ENCODE measurements at places on chromosomes 11 and 22. TPM values are rescaled to one million over a fixed set of nuclear protein-coding genes. Genes with fewer than 3 reads are reported as not detected.

Gene ZNF280B
- not detected for polyA plus RNA-seq

Gene PLEKHA7
- 0.05 TPM for polyA plus RNA-seq

Gene MMP10
- polyA plus RNA-seq, result not detected

Gene IRAG1
- polyA plus RNA-seq, result 3.0 TPM

Gene SULT4A1
- polyA plus RNA-seq, result not detected

Gene C1QTNF4
- polyA plus RNA-seq, result not detected

Gene FAM180B
- polyA plus RNA-seq, result not detected

Gene UBQLN3
- not detected for polyA plus RNA-seq

DNA sequence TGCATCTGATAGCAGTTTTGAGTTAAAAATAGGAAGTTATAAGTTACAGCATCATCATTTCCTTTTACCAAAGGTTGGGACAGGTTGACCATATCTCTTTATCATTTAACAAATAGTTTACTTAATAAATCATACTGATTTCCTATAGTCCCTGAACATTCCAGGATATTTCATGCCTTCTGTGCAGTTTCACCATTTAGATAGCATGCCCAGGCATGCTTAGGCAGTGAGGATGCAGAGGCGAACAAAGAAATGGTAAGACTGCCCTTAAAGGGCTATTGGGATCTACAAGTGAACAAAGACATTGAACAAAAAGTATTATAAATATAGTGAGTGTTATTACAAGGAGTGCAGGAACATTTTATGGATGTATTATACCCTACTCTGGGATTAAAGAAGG lies 96.4 kb downstream of the PRMT3 start:
- no peaks in the 10 kb centered on the region for H3K27me3 ChIP-seq
- no peak for DNase-seq
- no peak overlapping the region for H3K27ac ChIP-seq
- no peaks in the 10 kb centered on the region for H3K4me1 ChIP-seq
- H3K4me3 ChIP-seq, result no peak overlapping the region

DNA sequence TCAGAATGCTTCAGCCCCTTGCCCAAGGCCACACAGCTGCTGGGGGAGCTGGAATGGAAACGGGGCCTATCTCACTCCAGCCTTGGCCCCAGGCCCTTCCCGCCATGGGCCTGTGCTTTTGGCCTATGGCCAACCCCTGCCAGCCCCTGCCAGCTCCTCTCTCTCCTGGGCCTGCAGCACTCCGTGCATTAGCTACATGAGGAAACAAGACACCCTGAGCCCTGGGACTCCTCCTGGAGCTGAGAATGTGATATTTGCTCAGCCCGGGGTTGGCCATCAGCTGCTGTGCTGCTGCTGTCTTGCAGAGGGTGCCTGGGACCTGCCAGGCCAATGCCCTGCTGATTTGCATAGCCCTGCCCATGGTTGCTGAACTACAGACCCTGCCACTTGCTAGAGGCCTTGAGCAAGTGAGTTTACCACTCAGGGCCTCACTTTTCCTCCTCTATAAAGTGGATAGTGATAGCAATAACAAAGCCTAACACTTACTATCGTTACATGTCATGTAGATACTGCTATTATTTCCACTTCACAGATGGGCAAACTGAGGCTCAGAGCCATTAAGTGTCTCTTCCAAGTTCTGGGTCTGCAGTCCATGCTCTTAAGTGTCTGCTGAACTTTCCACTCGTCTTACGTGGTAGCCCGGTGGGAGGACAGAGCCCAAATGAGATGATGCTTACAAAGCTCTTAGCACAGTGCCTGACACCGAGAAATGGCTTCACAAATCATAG lies 99.6 kb downstream of the KIAA1671 start:
- H3K27ac ChIP-seq, result no peak overlapping the region
- no peak overlapping the region for H3K4me3 ChIP-seq
- no peak for DNase-seq
- no peaks in the 10 kb centered on the region for H3K27me3 ChIP-seq
- H3K4me1 ChIP-seq, result no peaks in the 10 kb centered on the region

DNA sequence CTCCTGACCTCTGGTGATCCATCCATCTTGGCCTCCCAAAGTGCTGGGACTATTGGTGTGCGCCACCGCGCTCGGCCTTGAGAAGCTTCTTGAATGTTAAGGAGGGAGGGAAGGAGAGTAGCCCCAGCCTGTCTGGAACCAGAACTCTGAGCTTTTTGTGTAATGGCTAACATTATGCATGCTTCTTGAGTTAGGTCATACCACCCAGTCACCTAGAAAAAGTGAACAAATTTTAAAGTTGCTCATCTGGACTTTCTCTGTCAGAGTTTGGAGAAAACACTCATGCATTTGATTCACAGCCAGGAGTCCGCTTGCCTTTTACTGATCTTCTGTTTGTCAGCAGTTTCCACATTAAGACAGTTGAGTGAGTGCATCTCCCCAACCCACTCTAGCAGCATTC lies 82.1 kb downstream of the PPP6R3 start:
- no peak overlapping the region for H3K4me3 ChIP-seq
- H3K27ac ChIP-seq, result no peak overlapping the region
- peaks cover 53% of the 10 kb centered on the region for H3K36me3 ChIP-seq

- no peaks in the 10 kb centered on the region for H3K36me3 ChIP-seq
- DNase-seq, result no peak
- no peak overlapping the region for H3K4me3 ChIP-seq
- no peak overlapping the region for H3K27ac ChIP-seq
- H3K27me3 ChIP-seq, result no peaks in the 10 kb centered on the region
- no peaks in the 10 kb centered on the region for H3K4me1 ChIP-seq
Observed at GRCh38 chr11:19499999-19500398, 212.6 kb upstream of the NAV2 start.

DNA sequence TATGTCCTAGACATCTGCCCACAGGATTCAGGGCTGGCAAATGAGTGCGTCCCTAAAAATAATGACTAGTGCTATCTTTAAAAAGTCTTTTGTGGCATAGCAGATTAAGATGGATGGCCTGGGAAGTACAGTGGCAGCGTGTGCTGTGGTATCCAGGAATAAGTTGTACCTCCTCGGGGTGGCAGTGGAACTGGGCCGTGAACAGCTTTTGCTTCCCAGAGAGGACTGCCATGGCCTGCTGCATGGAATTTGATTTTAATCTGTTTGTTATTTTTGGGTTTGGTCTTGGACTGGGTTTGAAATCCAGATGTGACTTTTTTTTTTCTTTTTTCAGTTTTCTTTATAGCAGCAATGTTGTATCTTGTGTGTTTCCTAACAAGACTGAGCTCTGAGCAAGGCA lies 71.3 kb upstream of the PARVG start:
- peaks cover 10% of the 10 kb centered on the region for H3K36me3 ChIP-seq
- DNase-seq, result no peak
- H3K4me1 ChIP-seq, result no peaks in the 10 kb centered on the region
- no peaks in the 10 kb centered on the region for H3K27me3 ChIP-seq

GRCh38 chr22:31898926-31899325 lies 45.4 kb upstream of the YWHAH start:
- no peak overlapping the region for H3K4me3 ChIP-seq
- H3K4me1 ChIP-seq, result no peaks in the 10 kb centered on the region
- no peak for DNase-seq
- no peaks in the 10 kb centered on the region for H3K27me3 ChIP-seq
- H3K36me3 ChIP-seq, result peaks cover 90% of the 10 kb centered on the region

- H3K27me3 ChIP-seq, result no peaks in the 10 kb centered on the region
- H3K4me1 ChIP-seq, result peaks cover 41% of the 10 kb centered on the region
- no peak for DNase-seq
- no peak overlapping the region for H3K4me3 ChIP-seq
Observed at GRCh38 chr11:119266517-119267255, 50.2 kb downstream of the MCAM start.
